ENCODE measurements at places on chromosomes 11 and 22.

GRCh38 chr11:116335078-116335477 is 437.7 kb downstream of the BUD13 start:
- no peak overlapping the region for H3K4me3 ChIP-seq
- no peak for DNase-seq
- H3K36me3 ChIP-seq, result no peaks in the 10 kb centered on the region
- no peak overlapping the region for H3K27ac ChIP-seq
- H3K27me3 ChIP-seq, result peaks cover 1% of the 10 kb centered on the region
- H3K4me1 ChIP-seq, result no peaks in the 10 kb centered on the region

DNA sequence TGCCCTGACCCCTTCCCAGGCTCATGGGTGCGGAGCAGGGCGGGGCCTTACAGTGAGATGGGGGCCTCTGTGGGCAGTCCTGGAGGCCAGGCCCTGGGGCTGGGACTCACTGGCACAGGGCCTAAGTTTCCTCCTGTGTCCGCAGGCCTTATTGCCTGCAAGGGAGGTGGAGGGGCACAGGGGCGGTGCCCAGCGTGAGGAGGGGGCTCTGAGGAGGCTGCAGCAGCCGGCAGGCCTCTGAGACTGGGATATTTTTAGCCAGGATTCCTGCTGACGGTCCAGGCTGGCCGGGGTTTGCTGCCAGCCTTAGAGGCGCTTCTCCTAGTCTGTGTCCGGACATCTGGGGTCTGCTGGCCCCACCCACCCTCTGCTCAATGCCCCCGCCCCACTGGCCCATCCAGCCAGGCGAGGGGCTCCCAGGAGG is 5.7 kb upstream of the RTN4R start:
- no peak overlapping the region for H3K27ac ChIP-seq
- DNase-seq, result no peak
- H3K27me3 ChIP-seq, result peaks cover 2% of the 10 kb centered on the region
- H3K4me1 ChIP-seq, result peaks cover 8% of the 10 kb centered on the region
- H3K4me3 ChIP-seq, result no peak overlapping the region

GRCh38 chr11:62124186-62125113 is 639 bp downstream of the INCENP start:
- H3K4me1 ChIP-seq, result peaks cover 33% of the 10 kb centered on the region
- peak overlapping the region; percentile 92 for H3K27ac ChIP-seq
- H3K36me3 ChIP-seq, result peaks cover 8% of the 10 kb centered on the region
- H3K27me3 ChIP-seq, result peaks cover 3% of the 10 kb centered on the region
- peak; percentile 53 for DNase-seq
- H3K4me3 ChIP-seq, result peak overlapping the region; percentile 89

DNA sequence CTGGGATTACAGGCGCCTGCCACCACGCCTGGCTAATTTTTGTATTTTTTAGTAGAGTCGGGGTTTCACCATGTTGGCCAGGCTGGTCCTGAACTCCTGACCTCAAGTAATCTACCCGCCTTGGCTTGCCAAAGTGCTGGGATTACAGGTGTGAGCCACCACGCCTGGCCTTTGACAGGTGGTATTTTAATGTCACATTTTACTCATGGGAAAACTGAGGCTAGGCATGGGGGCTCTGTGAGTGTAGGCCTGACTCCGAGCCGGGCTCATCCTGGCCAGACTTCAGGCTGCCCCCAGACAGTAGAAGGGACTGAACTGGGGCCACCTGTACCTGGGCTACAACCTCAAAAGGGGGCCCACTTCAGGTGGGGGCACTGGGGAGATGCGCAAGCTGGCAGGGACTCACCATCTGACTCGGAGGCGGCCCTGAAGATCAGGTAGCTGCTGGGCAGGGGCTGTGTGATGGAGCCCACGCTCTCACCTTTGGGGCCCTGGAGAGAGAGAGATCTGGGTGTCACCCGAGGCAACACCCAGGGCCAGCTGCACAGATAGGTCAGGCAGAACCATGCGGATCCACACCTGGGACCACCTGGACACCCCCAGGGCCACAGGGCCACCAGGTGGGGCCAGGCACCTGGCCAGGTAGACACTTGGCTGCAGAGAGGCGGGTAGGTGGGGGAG is 45.8 kb downstream of the OSBPL5 start:
- no peaks in the 10 kb centered on the region for H3K27me3 ChIP-seq
- peaks cover 12% of the 10 kb centered on the region for H3K4me1 ChIP-seq
- no peak overlapping the region for H3K27ac ChIP-seq
- H3K36me3 ChIP-seq, result peaks cover 40% of the 10 kb centered on the region
- H3K4me3 ChIP-seq, result no peak overlapping the region

DNA sequence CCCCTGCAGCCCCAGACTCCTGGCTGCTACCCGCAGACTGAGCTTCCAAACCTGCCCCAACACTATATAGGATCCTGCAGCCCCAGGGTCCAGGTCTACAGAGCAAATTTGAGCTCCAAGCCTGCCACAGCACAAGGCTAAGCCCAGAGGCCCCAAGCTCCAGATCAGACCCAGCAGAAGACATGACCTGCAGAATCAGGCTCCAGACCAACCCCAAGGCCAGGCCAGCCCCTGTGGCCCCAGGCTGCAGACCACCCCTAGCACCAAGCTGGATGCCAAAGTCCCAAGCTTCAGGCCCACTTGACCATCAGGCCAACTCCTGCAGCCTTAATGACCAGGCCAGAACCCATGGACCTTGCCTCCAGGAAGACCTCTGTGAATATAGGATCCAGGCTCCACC is 145.3 kb downstream of the DLG2 start:
- H3K4me1 ChIP-seq, result no peaks in the 10 kb centered on the region
- DNase-seq, result no peak
- no peaks in the 10 kb centered on the region for H3K27me3 ChIP-seq
- no peaks in the 10 kb centered on the region for H3K36me3 ChIP-seq

DNA sequence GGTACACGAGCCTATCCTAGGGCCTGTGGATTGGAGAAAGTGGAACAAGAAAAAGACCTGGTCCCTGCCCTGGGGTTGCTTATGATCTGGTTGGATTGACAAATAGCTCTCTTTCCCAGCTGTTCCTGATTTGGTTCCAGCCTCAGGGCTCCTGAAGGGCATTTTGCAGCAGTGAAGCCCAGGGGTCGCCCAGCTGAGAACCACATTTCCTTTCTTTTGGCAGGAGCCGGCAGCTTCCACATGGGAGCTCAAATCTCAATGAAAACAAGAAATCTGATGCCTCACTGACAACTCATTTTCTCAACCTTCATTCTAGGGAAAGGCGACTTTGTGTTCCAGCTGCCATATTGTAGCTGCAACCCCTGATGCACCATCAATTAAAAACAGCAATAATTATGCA is 140.6 kb upstream of the CADM1 start:
- no peak overlapping the region for H3K4me3 ChIP-seq
- no peaks in the 10 kb centered on the region for H3K4me1 ChIP-seq
- no peak for DNase-seq
- no peaks in the 10 kb centered on the region for H3K27me3 ChIP-seq
- no peaks in the 10 kb centered on the region for H3K36me3 ChIP-seq

GRCh38 chr22:37781434-37782059 is 26.2 kb upstream of the GCAT start:
- H3K36me3 ChIP-seq, result peaks cover 16% of the 10 kb centered on the region
- H3K27me3 ChIP-seq, result peaks cover 10% of the 10 kb centered on the region
- DNase-seq, result no peak
- H3K4me3 ChIP-seq, result no peak overlapping the region

- no peak overlapping the region for H3K27ac ChIP-seq
- H3K36me3 ChIP-seq, result no peaks in the 10 kb centered on the region
- H3K4me1 ChIP-seq, result peaks cover 68% of the 10 kb centered on the region
- peak overlapping the region; percentile 23 for H3K4me3 ChIP-seq
Measured at GRCh38 chr22:36546092-36546804, 17.3 kb upstream of the EIF3D start.

DNA sequence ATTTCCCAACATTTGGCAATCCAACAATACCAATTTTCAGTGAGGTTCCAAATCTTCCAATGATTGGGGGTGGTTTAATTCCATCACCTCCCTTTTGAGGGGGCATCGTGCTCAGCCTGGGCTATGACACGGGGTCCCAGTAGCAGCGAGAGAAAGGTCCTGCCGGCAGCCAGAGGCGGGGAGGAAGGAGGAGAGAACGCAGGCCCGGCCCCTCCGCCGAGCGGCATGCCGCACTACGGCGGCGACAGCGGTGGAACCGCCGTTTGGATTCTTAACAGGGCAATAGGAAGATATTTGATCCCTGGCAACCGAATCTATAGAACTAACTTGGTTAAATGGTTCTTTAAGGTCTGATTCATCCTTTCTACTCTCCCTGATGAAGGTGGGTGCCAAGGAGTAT is 18.3 kb upstream of the NDUFA6 start:
- no peak overlapping the region for H3K4me3 ChIP-seq
- H3K36me3 ChIP-seq, result peaks cover 13% of the 10 kb centered on the region
- DNase-seq, result no peak
- no peaks in the 10 kb centered on the region for H3K4me1 ChIP-seq
- H3K27ac ChIP-seq, result no peak overlapping the region
